Heart left ventricle (tissue), 16 donors: ENCODE measurements at places on chromosomes 5 and 9.
A peak's percentile ranks its signal among the peaks of the same experiment; 100 is the strongest.

GRCh38 chr5:10387690-10388089, 34.2 kb downstream of the MARCHF6 start:
- DNase-seq, result no peak

GRCh38 chr9:88258024-88258423, 119.7 kb upstream of the SPATA31C2 start:
- peak; percentile 47 for DNase-seq

DNA sequence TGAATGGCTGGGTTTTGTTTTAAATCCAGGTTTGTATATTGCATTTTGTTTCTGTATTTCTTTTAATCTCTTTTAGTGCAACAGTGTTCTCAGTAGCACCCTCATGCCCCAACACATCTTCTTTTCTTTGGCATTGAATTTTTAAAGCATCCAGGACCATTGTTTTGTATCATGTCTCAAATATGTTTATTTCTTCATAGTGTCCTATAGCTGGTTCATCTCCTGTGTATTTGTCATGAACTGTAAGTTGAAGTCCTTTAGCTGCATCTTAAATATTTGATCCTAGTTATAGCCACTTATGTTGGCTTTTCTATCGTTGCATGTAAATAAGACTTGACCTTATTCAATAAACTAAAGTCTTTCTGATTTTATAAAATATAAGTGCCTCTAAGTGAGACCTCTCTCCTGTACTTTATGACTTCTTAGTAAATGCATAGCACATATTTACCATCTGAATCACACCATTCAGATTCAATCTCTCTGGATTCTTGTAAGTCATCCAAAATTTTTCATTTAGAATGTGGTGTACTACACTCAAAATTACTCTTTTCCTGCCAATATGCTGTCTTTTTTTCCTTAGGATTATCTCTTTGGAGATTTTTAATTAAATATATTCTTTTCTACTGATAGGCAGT, 21.0 kb upstream of the ERCC6L2 start:
- DNase-seq, result no peak

DNA sequence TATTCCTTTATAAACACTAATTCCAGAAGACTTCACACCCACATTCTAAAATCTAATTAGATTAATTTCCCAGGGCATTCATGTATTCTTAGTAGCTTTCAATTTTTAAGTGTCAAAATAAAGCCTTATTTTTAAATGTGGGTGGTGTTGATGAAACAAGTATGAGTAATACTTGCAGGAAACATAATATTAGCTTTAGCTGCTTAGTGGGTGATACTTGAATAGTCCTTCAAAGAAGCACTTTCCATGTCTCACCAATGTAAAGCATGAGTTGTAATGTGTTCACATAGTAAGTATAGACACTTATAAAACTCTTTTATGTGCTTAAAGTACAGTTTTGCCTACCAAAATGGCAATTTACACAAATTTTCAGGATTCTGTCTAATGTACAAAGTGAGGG, 6.9 kb downstream of the FNBP1 start:
- DNase-seq, result no peak

- no peak for DNase-seq
These were observed 193.6 kb downstream of the MTRR start for GRCh38 chr5:8062521-8062920.

DNA sequence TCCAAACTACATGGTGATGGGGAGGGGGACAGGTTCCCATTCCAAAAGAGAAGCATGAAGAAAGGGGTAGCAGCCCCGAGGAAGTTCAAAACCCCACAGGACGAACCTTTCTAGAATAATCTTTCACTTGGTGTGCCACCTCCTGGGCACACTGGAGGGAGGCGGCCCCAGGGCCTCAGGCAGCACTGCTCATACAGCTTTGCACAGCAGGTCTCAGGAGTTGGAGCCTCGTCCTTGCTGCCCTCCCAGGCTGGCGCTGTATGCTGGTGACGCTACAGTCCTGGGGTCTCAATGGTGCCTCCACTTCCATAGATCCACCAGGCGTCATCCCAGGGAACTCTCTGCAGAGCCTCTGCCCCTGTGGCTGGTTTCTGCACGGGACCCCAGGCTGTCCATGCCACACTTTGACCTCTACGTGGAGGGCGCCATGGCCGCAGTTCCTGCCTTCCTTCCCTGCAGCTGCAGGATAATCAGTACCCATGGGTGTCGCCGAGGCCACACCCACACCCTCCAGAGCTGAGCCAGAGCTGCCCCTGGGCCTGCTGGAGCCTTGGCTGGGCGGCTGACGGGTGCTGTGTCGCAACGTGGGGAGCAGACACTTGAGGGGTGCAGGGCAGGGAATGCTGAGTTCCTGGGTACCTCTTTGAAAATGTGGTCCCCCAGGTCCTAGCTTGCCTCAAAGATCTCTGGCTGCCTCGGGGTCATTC, 95.3 kb downstream of the COL5A1 start:
- no peak for DNase-seq

DNA sequence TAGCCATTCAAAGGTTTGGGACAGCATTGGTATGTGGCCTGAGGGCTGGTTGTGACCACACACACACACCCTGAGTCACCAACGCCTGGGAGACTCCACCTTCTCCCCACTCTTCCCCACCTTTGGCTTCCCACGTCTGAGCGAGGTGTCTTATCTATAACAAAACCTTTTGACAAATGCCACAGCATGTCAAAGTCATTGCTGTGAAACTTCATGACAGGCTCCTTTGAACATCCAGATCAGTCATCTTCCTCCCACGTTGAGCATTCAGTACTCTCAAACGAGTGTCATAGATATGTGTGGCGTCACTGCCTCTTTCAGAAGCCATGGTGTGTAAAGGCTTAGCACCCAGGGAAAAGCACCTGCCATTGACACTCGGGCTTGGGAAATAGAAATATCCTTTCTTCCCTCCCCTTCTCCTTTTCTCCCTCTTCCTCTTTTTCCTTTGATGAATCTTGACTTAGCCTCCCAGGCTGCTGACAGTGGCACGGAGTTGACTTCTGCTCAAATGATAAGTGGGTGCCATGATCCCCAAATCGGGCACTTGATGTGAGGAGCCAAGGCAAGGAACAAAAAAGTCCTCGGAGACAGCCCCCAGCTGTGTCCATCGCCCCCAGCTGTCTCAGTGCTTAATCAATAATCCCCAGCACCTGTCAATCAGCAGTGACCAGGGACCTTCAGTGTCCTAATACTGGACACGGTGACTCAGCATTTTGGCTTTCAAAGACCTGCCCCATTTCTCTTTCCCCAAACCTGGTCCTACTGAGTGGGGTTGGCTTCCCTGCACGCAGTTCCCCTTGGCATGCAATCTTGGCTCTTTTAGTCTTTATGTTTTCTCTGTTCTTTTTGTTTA, 114.8 kb downstream of the FGF18 start:
- DNase-seq, result no peak

GRCh38 chr9:91063471-91063870, 261.9 kb downstream of the SYK start:
- DNase-seq, result no peak

DNA sequence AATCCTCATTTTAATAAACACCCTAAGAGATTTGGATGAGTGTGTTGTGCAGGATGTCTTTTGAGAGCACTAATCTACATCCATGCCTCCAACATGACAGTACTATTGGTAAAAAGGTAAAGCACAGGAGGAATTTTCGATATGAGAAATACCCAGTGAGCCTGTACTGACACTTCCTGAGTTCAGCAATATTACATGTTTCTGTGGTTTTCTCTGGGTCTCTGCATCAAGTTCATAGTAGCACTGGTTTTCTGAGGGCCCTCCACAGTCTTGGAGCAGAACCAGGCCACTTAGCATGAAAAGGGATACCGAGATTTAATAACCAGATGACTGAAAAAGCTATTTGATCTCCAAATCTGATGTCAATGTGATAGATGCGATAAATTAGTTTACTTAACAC, 524.1 kb downstream of the TMEM38B start:
- no peak for DNase-seq

DNA sequence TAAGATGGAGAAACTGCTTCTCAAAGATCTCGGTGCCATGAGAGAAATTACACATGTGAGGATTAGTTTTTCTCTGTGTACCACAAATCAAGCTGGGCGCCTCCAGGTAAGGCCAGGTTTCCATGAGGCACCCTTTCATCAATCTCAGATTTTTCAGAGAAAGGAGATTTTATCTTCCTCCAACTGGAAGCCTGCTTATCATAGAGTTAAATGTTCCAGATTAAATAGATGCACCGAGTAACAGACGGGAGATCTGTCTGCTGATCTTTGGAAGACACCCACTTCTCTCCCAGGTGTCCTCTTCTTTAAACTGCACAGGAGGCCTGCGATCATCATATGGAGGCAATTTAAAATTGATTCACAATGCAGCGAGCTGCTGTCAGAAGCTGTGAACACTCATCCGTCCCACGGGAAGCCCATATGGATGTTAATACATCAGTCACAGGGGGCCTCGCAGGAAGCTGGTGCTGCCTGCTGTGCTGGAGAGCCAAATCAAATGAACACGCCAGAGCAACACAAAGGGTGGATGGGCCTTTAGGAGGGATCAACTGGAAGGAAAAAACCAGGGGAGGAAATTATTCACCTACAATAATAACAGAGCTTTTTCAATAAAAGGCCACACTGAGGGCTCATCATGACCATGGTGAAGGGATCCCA, 93.3 kb downstream of the TLE1 start:
- DNase-seq, result no peak

- DNase-seq, result no peak
These were observed 20.8 kb downstream of the DAB2IP start for GRCh38 chr9:121672213-121672612.

GRCh38 chr5:134649163-134649835, 714 bp downstream of the SEC24A start:
- DNase-seq, result peak; percentile 39

GRCh38 chr5:178246624-178247279, 14.2 kb upstream of the PHYKPL start:
- no peak for DNase-seq

GRCh38 chr9:73294336-73294735, 142.7 kb downstream of the ANXA1 start:
- no peak for DNase-seq

- no peak for DNase-seq
These were observed 572 bp downstream of the SCGB3A1 start for GRCh38 chr5:180590543-180591310.

GRCh38 chr5:168752416-168753190, 173.4 kb upstream of the PANK3 start:
- DNase-seq, result no peak

GRCh38 chr9:92294297-92294676, 790 bp upstream of the IARS1 start:
- DNase-seq, result no peak

- no peak for DNase-seq
These were observed 52.7 kb upstream of the ARL15 start for GRCh38 chr5:54362992-54363625.

DNA sequence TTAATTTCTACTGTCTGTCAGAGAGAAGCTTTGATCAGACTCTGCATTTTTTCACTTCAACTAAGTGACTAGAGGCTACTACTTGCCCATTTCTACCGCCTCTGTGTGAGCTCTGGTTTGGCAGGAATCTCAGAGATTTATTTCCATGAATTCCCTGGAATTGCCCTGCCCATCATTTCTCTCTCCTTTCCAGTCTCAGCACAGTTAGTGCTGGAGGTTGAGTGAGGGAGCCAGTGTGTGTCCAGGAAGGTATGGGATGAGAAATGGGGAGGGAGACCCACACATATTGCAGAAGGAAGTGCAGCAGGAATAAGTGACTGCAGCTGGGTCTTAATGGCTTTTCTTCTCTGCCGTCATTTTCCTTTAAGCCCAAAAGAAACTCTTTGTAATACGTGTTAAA, 443.1 kb upstream of the ZNF462 start:
- no peak for DNase-seq

GRCh38 chr5:95935553-95936100, 26.0 kb downstream of the ELL2 start:
- no peak for DNase-seq

DNA sequence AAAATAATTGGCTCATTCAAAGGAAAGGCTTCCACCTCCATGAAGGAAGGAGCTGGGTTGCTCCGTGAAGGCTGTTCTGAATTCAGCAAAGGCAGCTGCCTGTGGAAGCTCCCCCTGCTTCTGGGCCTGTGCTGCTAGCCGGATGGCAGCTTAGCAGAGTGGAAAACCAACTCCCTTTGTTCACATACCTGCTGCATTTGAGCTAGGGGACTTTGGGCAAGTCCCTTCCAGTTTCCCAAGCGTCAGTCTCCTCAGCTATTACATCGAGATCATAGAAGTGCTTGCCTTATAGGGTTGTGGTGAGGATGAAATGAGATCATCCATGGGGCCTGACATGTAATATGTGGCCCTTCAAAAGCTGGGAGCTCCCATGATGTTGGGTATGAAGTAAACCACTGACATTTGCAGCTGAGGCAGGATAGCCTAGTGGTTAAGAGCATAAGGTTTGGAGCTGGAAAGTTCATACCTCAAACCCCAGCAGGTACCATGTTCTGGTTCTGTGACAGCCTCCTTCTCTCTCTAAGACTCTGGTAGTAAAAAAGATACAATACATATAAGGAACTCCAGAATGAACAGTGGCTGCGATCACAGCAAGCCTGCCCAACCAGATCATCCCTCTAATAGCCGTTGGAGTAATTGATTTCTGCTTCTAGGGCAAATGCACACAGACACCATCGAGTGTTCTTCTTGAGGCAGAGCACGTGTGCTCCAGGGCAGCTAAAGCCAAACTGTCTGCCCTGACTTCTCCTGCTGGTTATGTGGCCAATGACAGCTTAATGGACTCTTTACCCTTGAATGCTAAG, 11.0 kb upstream of the DENND1A start:
- DNase-seq, result no peak

- no peak for DNase-seq
These were observed 12.6 kb downstream of the FOXD1 start for GRCh38 chr5:73435759-73436534.

DNA sequence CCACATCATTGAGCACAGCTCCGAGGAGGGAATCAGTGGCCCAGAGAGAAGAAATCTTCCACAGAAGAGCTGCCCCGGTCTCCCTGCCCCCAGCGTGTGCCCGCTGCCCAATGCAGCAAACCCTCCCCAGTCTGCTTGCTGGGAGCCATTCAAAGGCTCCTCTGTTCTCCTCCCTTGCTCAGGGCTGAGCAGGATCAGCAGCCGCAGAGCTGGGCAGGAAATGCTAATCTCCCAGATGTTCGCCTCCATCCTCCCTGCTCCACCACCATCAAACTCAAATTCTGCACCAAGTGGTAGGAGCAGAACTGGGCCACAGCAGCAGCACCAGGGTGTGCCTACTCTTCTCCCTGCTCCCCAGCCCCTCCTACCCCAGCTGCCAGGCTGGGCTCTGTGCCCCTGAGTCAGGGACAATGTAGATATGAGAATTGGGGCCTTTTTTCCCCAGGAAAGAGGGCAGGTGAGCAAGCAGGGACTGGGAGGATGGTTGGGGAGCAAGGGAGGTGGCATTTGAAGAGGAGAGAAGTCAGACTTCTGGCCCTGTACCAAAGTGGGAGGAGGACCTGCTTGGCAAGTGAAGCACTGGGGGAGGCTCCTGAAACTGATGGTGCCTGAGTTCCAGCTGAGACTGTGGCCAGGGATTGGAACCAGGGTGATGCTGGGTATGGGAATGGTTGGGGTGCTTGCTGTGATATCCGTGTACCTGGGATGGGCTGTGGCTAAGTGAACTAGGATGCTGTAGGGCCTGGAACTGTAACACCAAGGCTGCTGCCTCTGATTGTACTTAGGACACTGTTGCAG, 1.9 kb upstream of the PCDH1 start:
- DNase-seq, result no peak
